ENCODE measurements at places on chromosomes 16 and 17.

DNA sequence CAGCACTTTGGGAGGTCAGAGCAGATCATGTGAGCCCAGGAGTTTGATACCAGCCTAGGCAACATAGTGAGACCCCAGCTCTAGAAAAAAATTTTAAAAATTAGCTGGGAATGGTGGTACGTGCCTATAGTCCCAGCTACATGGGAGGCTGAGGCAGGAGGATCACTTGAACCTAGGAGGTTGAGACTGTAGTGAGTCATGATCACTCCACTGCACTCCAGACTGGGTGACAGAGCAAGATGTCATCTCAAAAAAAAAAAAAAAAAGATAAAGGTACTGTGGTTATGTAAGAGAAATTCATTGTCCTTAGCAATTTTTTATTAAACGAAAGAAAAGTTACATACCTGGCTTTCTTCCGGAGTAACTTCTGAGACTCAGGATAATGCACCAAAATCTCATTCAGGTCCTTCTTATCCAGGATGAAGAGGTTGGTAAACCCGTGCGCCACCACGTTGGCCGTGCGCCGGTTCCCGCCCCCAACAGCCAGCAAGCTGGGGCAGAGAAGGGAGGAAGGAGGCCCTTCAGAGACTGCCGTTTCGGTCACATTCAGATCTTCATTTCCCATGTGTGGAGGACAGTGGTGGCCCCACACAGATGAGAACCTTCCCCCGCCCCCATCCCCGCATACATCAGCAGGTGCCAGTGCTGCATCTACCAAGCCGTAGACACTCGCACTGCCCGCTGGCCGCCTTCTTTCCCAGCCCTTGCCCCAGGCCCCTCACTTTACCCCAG lies 73.7 kb downstream of the CNGB1 start:
- no peak for DNase-seq

- no peak for DNase-seq
Measured at GRCh38 chr17:57326336-57326735, 70.0 kb downstream of the MSI2 start.

GRCh38 chr16:58025351-58026138 lies at the start of gene MMP15:
Gene MMP15 (plus strand): TSS chr16:58025754. CDS start chr16:58026351, 597 bp downstream.
- DNase-seq: peak; percentile 58

DNA sequence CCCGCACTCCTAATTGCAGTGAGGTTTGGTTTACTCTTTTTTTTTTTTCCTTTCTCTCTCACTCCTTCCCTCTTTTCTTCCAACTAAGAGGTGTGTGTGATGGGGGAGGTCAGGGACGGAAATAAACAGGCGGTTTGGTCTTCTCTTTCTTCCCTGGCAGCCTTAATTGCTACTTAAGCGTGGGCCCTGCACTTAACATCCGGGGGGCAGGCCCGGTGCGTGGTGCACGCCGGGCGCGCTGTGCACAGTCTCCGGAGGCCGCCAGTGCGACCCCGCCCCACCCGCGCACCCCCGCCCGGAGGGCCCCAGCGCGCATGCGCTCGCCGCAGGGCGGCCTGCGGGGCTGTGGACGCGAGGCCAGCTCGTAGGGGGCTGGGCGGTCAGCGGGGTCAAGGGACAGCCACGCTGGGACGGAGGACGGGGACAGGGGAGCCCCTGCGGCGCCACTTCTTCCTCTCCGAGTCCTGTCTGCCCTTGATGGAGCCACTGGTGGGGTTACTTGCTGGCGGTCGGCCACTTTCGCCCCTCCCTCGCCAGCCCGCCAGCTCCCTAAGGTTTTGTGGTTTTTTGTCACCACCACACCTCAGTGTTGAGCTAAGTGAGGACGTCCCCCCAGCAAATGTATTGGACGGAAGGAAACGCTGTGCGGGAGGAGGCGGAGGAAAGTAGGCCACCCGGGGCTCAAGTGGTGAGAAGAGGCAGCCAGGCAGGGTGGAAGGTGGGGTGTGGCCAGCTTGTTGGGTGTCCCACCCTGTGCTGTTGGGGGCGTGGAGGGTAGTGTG lies 120.9 kb downstream of the MRM1 start:
- peak; percentile 81 for DNase-seq

- no peak for DNase-seq
Measured at GRCh38 chr16:81097230-81097629, 1.0 kb upstream of the GCSH start.

DNA sequence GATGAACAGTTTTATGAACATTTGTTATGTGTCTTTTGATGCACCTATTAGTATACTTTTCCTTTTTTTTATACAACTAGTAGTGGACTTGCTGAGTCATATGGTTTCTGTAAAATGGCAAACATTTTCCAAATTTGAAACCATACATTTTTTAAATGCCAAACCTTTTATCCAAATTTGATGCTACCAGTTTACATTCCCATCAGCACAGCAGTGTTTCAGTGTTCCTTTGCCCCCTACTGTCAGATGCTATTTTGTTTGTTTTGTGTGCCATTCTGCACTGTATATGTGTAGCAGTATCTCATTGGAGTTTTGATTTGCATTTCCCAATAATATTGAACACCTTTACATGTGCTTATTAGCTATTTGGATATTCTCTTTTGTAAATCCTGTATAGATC lies 219.4 kb downstream of the TANC2 start:
- no peak for DNase-seq

DNA sequence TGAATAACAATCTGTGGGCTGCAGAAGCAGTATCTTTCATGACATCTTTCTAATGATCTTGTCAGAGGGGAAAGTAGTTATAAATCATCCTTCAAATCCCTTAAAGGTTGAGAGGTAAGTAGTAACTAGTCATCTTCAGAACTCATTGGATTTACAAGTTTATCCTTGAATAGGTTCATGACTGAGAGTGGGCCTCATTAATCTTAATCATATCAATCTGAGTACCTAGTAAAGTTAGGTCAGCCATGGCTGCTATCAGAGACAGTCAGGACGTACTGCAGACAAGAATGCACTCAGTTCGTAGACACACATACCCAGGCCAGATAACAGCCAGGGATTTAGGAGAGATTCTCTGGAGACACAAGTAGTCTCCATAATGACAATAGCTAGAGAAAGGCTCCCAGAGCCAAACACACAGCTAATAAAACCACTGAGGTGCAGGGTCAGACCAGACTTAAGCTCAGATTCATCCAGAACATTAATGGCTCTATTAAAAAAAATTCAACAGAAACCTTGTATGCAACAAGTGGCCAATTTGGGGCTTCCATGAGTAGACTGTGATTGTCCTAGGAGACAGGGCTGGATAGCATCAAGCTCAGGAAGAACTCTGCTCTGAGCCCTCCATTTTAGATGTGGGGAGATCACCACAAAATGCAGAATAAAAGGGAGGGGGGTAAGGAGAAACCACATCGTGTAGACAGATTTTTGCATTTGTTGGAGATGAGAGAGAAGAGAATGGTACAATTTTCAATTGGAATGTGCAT lies 65.8 kb downstream of the TBX4 start:
- DNase-seq: no peak

DNA sequence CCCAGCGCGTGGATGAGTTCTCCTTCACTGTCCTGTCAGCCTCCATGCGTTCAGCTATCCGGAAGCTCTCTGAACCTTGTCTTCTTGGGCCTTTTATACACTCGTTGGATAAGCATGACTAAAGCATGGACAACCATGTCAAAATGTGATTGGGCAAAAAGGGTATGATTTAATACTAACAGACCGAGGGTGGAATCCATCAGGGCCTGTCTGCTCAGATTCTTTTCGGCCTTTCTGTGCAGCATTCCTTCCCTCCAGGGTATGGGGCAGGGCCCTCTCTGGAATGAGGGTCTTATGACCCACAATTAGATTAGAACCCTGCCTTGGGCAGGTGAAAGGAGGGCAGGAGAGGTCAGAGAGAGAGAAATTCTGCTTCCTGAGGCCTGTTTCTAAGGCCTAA lies 14.0 kb upstream of the CCL5 start:
- DNase-seq: no peak

DNA sequence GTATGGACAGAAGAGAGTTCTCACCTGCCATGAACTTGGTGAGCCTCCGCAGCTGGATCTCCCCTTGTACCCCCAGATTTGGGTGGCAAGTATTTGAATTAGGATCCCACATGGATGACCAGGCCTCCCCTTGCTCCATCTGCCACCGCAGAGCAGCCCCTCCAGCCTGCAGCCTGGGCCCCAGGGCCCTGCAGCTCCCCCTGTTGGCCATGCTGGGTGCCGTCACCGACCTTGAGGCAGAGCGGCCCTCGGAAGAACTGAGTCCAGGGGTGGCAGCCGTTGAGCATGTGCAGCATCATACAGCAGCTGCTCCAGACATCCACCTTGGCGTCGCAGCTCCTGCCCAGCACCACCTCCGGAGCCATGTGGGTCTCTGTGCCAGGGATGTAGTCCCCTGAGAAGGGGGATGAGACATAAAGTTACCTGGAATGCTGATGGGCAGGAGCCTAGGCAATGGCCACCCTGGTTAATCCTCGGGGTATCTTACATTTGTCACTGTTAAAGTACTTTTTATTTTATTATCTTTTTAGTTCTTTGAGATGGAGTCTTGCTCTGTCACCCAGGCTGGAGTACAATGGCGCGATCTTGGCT lies 9.0 kb upstream of the SPATA32 start:
- peak; percentile 56 for DNase-seq

- DNase-seq: no peak
Measured at GRCh38 chr17:50326831-50327364, 19.0 kb upstream of the XYLT2 start.

GRCh38 chr17:72090108-72090507 lies 30.7 kb upstream of the SOX9 start:
- no peak for DNase-seq

DNA sequence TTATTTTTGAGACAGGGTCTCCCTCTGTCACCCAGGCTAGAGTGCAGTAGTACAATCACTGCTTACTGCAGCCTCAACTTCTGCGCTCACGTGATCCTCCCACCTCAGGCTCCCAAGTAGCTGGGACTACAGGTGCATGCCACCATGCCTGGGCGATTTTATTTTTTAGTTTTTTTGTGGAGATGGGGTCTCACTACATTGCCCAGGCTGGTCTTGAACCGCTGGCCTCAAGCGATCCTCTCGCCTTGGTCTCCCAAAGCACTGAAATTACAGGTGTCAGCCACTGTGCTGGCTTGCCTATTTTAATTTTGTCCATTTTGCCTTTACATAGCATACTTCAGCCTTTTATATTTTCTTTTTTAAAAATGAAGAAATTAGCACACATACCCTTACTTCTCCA lies 51.2 kb downstream of the TTC19 start:
- no peak for DNase-seq

- peak; percentile 58 for DNase-seq
Measured at GRCh38 chr17:1398931-1399678, 917 bp downstream of the YWHAE start.

DNA sequence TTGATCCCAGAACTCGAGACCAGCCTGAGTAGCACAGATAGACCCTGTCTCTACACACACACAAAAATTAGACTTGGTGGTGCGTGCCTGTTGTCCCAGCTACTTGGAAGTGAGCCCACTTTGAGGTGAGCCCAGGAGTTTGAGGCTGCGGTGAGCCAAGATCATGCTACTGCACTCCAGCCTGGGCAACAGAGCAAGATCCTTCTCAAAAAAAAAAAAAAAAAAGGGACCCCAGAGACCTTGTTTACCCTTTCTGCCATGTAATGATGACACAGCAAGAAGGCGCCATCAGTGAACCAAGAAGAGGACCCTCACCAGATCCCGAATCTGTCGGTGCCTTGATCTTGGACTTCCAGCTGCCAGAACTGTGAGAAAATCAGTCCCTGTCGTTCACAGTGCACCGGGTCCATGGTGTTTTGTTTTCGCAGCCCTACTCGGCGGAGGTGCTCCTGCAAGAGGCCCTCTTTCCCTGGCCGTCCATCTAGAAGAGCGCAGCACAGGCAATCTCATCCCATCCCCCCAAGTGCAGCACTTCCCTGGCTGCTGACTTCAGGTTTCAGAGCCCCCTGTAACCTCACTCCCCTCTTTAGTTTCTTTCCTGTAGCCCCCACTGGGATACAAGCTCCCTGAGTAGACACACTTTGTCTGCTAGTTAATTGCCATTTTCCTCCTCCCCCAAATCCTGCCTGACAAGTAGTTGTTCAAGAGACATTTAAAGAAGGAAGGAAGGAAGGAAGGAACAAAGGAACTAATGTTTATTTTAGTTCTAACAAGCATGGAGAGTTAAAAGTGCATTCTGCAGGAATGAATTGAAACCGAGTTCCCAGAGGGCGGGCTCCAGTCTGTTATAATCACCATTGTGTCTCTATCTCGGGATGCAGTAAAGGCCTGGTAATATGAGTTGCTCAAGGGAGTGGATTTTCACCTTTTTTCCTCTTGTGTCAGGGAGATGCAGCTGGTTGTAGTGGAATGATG lies 115.3 kb downstream of the SNX29 start:
- DNase-seq: no peak

- DNase-seq: no peak
Measured at GRCh38 chr17:36777118-36777517, 160.2 kb upstream of the LHX1 start.

GRCh38 chr16:16095646-16096045 lies 127.6 kb downstream of the ABCC6 start:
- no peak for DNase-seq

DNA sequence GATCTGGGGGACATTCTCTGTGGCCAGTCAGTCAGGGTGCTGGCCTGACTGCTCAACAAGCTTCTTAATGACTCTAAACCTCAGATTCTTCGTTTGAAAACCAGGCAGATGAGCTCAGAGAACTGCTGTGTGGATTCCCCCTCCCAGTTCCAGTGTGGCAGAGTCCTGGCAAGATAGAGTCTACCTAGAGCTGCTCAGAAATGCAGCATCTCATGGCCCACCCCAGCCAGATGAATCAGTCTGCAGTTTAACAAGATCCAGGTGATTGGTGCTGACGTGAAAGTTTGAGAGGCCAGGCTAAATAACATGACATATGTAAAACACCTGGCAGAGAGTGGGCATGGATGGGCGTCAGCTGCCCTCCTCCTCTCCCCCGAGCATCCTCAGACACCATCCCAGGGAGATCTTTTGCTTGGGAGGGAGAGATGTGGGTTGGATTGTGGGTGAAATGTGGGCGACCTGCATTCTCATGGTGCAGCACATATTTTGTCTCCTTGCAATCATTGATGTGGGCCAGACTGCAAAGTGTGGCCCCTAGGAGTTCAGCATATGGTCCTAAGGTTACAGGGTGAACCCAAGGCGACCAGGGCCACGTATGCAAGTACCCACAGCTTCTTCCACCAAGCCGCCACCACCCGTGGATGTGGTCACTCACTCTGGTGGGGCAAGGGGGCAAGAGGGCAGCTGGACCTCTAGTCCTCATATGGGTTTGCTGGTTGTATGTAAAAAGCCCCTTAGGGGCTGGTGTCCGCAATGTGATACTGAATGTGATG lies 19.5 kb downstream of the SOCS3 start:
- no peak for DNase-seq

DNA sequence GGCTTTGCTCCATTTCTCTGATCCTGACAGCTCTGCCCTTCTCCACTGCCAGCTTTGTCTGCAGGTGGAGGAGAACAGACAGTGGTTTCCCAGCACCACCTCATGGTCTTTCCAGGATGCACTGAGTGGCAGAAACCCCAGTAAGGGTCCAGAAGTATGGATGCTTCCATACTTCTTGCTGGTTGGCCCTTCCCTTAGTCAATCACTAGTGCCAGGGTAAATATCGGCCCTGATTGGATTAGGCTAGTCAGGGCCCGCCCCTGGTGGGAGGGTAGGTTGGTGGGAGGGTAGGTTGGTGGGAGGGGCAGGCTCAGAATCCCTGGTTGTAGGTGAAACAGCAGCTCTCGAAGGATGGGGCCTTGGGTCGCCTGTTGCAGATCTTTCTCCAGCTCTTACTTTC lies 10.2 kb downstream of the RNF213 start:
- peak; percentile 61 for DNase-seq

Data from stimulated activated CD4-positive, alpha-beta T cell treated with anti-CD3 and anti-CD28 coated beads, Interleukin-1b, Interleukin-23, amount 100 ng/mL, for 48 hours (primary cell).